ENCODE measurements at places on chromosomes 5 and 9.

DNA sequence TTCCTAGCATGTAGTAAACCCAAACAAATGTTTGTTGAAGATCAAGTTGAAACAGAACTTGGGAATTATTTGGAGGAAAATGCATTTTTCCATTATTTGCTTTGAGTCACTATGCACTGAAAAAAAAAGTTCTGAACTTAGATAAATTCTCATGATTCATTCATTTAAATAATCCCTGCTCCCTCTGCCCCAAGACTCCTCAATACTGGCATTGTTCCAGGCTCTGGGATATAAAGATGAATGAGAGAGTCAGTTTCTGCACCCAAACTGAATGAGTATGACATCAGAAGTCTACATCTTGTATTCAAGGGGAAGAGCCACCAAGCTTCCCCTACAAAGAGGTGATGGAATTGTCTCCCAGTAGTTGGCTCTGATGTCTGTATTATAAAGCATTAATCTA, 123.9 kb downstream of the SEC61B start:
- DNase-seq: no peak

DNA sequence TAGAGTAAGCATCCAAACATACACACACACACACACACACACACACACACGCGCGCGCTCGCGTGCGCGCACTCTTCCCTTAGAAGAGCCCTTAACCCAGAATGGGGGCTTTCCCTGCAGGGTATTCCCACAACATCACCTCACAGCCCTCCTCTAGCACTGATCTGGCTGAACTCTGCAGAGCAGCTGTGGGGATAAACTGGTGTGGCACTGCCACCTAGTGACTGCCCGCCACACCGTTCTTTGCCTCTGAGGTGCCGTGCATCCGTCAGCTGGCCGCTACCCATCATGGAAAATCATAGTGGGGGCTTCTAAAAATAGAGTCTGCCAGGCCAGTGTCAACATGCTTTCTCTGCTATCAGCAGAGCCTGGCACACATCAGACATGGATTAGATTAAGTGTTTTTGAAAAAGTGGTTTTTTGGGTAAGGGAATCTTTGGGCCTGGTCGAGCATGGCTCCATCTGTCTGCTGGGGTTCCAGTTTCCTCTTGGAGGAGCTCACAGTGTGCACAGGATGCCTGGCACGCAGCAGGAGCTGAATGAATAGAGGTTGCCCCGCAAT, 88.1 kb downstream of the KCNN2 start:
- no peak for DNase-seq

- no peak for DNase-seq
Measured at GRCh38 chr5:23930985-23931384, 423.6 kb downstream of the PRDM9 start.

DNA sequence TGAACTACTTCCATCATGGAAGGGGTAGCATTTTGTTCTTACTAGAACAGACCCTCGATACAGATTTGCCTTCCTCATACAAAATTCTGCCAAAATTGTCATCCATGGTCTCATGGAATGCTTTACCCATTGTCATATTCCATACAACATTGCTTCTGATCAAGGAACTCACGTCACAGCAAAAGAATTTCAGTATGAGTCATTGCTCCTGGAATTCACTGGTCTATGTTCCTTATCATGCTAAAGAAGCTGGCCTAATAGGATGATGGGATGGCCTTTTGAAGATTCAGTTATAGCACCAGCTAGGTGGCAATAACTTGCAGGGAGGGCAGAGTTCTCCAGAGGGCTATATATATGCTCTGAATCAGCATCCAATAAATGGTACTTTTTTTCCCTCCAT, 18.2 kb upstream of the FNIP1 start:
- DNase-seq: no peak

- DNase-seq: peak; percentile 28
Measured at GRCh38 chr9:91033797-91034196, 232.2 kb downstream of the SYK start.

DNA sequence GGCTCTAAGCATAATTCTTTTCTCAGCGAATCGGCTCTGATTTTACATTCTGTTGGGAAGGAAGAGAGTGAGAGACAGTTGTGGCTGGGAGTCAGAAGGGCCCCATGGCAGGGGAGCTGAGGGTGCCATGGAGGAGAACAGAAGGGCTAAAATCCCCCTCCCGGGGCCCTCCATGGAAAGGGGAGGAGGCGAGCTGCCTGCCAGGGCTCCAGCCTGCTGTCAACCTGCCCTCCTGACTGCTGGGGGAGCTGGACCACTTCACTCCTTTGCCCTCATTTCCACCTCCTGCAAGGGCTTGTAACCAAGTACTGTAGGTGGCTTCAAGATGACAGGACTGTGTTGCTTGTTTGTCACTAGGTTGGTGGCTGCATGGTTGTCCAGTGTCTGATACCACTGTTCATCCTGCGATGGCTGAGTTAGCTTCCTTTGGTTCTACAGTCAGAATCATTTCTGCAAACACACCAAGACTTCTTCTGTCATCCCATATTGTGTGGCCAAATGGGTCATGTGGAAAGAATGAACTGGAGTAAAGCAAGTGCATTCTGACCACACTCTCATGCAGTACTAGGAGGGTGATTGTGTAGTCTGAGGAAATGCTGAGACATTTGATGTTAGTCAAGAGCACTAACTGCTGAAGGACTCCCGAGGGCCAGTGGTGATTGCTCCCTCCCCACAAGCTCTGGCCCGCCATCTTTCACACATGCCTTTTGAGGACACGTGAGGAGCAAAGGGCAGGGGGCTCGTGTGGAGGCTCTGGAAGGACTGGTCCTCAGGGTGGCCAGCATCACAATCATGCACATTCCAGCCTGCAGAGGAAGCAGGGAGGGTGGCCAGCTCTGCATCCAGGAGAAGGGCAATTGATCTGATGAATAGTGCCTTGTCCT, 307.2 kb downstream of the GADD45G start:
- no peak for DNase-seq

DNA sequence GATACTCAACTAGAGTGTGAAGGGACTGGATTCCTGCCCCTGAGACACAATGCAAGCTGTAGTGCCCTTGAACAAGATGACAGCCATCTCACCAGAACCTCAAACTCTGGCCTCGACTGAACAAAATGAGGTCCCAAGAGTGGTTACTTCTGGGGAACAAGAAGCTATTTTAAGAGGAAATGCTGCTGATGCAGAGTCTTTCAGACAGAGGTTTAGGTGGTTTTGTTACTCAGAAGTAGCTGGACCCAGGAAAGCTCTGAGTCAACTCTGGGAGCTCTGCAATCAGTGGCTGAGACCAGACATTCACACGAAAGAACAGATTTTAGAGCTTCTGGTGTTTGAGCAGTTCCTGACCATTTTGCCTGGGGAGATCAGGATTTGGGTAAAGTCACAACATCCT, 2.4 kb downstream of the ZNF483 start:
- no peak for DNase-seq

- DNase-seq: peak; percentile 30
Measured at GRCh38 chr5:42756606-42757601, at the start of gene CCDC152. Gene CCDC152 (plus strand): TSS chr5:42756818. CDS start chr5:42759122, 2,304 bp downstream.

GRCh38 chr5:132474881-132475496, 15.6 kb downstream of the IRF1 start:
- no peak for DNase-seq

DNA sequence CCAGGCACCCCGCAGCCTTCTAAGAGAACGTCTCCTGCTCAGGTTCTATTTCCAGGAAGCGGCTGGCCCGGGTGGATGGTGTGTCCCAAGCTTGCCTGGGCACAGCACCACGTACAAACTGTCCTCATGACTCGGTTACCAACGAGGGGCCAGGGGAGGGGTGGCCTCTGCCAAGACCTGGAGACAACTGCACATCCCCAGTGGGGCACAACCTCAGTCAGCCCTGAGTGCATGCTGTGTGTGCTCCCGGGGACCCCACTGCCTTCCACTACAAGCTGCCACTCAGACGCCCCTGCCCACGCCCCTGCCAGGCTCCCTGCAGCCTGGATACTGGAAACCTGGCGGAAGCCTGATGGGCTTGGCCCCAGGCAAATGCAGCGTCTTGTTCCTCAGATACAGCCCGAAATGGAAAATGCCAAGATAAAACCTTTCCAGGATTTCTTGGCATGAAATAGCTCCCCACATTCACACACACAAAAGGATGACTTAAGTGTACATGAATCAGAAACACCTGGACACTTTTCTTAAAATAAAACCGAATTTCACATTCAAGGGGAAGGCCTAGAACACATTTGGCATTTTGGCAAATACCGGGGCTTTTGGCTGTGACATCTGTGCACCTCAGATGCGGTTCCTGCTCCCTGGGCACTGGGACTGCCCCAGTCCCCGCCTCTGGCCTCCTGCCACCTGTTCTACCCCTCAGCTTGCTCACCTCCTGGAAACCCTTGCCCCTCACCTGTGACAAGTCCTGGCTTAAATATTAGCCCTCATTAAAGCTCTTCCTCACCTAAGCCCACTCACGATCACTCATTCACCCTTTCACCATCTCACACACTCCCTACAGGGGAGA, 62.5 kb downstream of the COL23A1 start:
- no peak for DNase-seq

DNA sequence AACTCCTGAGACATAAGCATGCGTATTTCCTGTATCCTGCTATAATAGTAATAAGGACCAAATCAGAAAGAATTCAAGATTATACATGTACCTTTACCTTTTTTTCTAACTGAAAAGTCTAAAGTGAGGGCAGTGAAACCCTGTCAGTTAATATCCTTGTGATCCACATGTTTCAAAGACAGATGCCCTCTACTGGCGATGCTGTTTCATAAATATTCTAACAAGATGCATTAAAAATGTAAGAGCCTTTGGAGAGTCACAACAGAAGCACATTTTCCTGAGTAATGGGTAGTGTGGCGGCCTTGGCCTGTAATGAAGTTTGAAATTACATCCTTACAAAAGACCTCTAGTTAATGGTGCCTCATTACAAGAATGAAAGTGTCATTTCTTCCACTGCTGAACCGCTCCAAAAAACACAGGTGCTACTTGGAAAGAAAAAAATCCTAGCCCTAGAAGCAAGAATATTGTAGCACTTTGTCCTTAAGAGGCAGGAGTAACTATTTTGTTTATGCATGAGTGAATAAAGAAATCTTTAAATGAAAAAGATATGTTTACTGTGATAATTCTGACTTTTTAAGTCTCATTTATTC, 232.6 kb downstream of the EPB41L4A start:
- DNase-seq: no peak

- no peak for DNase-seq
Measured at GRCh38 chr5:147565524-147565923, 55.7 kb upstream of the DPYSL3 start.

GRCh38 chr9:128242828-128243214, 33.0 kb downstream of the GOLGA2 start:
- no peak for DNase-seq

DNA sequence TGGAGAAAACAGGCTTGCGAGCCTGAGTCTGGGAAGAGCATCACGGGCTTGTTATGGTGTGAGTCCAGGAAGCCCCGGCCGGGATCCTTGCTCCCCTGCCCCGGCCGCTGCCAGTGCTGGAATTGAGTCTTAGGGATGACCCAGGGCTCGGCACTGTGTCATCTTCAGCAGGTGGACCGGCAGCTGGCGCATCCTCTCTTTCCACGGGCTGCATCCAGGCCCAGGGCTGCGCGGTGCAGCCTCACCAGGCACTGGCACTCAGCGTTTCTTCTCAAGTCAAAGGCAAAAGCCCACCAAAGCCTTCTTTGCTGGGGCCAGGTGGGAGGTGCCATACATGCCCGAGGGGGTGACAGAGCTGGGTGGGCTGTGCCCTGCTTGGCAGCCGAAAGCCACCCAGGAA, 46.6 kb downstream of the COL5A1 start:
- DNase-seq: no peak

GRCh38 chr9:37956423-37956820, 52.5 kb upstream of the SLC25A51 start:
- DNase-seq: no peak

DNA sequence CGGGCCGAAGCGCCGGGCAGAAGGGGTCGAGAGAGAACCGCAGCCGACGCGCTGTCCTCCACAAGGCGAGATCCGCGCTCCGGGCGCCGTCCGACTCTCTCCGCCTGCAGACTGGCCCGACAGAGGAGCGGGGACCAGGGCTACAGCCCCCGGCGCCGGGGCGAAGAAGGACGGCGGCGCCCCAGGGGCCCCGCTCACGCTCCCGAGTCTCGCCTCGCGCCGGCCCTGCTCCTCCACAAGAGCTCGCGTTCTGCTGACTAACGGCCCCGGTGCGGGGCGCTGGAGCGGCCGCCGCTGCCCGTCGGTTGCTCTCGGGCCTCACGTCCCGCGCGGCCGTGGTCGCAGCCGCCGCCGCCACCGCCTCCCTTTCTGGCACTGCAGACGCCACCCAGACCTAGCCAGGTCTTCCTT, 338 bp downstream of the ABHD17B start:
- DNase-seq: no peak

GRCh38 chr5:108074626-108075025, 307.3 kb downstream of the FBXL17 start:
- no peak for DNase-seq

- no peak for DNase-seq
Measured at GRCh38 chr9:1320607-1321195, 270.5 kb downstream of the DMRT2 start.

- no peak for DNase-seq
Measured at GRCh38 chr9:27977931-27978330, 404.6 kb upstream of the C9orf72 start.

DNA sequence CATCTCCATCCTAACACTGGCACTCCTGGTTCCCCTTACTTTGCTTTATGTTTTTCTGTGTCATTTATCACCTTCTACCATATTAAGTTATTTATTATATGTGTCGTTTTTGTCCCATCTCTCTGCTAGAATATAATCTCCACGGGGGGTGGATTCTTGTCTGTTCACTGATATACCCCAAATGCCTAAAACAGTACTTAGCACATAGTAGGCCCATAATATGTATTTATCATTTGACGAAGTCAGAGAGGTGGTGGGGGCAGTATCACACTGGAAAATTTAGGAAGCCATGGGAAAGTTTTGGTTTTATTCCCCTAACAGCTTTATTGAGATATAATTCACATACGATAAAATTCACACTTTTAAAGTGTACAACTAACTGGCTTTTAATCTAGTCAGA, 14.4 kb downstream of the ZCCHC9 start:
- no peak for DNase-seq

DNA sequence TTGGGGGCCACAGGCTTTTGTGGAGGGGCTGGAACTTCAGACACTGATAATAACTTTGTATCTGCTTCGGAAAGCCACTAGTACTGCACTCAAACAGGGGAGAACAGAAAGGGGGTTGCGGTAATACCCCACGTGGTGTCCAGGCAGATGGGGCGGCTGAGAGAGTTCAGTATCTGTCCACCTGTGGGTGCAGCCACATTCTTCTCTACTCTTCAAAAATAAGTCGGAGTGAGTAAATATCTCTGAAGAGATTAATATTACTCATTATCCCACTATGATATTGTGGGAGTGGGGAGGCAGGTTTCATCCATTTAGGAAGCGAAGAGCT, 102.1 kb upstream of the SSBP2 start:
- no peak for DNase-seq

DNA sequence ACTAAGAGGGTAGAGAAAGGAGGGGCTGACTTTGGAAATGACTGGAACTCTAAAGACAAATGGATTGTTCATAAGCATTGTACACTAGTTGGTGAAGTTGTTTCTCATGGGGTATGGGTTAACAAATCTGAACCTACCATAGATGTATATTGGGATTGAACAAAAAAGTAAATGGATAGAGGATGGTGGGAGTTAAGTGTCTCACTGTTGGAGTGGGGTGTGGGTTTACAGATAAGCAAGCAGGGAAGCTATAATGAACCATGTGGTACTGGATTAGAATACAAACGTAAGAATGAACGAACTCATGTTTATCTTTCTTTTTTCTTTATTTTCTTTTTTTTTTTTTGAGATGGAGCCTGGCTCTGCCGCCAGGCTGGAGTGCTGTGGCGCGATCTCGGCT, 17.8 kb downstream of the GNG10 start:
- no peak for DNase-seq

Measured in stimulated activated CD8-positive, alpha-beta memory T cell treated with anti-CD3 and anti-CD28 coated beads, Interleukin-4, amount 100 ng/mL, for 4 hours (primary cell).